ENCODE measurements at places on chromosomes 5 and 9. TPM values are rescaled to one million over a fixed set of nuclear protein-coding genes. Genes with fewer than 3 reads are reported as not detected.

The BAAT gene
- under 0.01 TPM for total RNA-seq

The KCTD16 gene
- total RNA-seq, result 0.27 TPM

The LCN6 gene
- not detected for total RNA-seq

The TRMT10B gene
- 1.8 TPM for total RNA-seq

The SLC45A2 gene
- total RNA-seq, result not detected

The TEX53 gene
- total RNA-seq, result not detected

The NR4A3 gene
- total RNA-seq, result 0.09 TPM

The SVEP1 gene
- total RNA-seq, result 0.66 TPM

The SELENOP gene
- 0.47 TPM for total RNA-seq

The FRMD3 gene
- 14.8 TPM for total RNA-seq

The GTF3C5 gene
- total RNA-seq, result 50.9 TPM

The FGF18 gene
- total RNA-seq, result not detected

The NELFB gene
- total RNA-seq, result 63.9 TPM

The FGD3 gene
- total RNA-seq, result not detected

The MZB1 gene
- 0.09 TPM for total RNA-seq

The PTGES gene
- 0.09 TPM for total RNA-seq

The PDCD1LG2 gene
- total RNA-seq, result 11.7 TPM

The RNF180 gene
- 6.4 TPM for total RNA-seq

The PLAC8L1 gene
- 0.38 TPM for total RNA-seq
